ENCODE measurements at places on chromosomes 5 and 9. TPM values are rescaled to one million over a fixed set of nuclear protein-coding genes. Genes with fewer than 3 reads are reported as not detected.
A peak's percentile ranks its signal among the peaks of the same experiment; 100 is the strongest.

DNA sequence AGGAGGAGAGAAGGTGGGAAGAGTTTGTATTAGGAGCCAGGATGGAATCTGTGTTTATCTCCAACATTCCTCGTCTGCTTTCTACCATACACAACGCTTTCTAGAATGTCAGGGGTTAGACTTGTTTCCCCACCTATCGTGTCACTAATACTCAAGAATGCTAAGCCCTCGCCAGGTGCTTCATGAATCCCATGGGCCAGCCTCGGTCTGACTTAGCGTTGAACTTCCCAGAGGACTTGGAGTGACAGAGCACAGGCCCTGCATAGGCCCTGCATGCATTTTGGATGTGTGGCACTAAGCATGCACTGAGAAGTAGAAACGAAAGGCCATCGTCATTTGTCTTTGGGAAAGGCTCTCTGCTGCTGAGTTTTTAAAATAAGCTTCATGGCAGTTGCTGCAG is 328.7 kb downstream of the NSG2 start:
- H3K4me1 ChIP-seq: no peaks in the 10 kb centered on the region
- no peak overlapping the region for H3K4me3 ChIP-seq
- no peak for DNase-seq
- H3K27me3 ChIP-seq: no peaks in the 10 kb centered on the region

DNA sequence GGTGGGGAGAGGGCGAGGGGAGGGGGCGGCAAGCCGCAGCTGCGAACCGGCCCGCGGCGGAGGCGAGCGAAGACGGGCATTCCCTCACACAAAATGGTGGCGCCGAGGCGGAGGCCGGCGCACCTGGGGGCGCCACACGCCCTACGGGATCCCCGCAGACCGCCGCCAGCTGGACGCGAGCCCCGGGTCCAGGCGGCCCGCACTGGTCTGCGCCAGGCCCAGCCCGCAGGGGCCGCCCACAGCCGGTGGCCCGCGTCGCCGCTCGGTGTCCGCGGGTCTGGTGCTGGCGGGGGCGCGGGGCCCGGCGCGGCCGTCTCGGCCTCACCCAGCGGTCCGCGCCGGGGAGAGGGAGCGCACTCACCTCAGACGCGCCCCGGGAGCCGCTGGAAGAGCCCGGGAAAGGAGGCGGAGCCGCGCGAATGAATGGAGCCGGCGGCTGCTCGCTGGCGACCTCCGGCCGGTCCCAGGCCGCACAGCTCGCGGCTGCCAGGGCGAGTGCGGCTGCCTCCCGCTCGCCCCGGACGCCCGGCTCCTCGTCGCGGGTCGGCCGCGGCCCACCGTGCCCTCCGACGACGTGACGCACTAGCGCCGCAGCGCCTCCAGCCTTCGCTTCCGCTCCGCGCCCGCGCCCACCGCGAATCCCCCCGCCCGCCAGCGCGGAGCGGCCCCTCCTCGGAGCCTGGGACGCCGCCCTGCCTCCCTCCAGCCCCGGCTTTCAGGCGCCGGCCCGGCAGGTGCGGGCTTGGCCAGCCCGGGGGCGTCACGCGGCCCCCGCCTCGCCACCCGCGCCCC is at the start of gene FAM169A:
Gene FAM169A (minus strand): TSS at position 584 of the 792 bp plus-strand sequence. CDS start 24,711 bp downstream, outside the sequence.
- H3K36me3 ChIP-seq: no peaks in the 10 kb centered on the region
- DNase-seq: peak; percentile 51
- peak within 1 kb of the TSS; percentile 54 for H3K4me3 ChIP-seq
- peaks cover 20% of the 10 kb centered on the region for H3K4me1 ChIP-seq
- H3K27me3 ChIP-seq: peaks cover 46% of the 10 kb centered on the region
- H3K27ac ChIP-seq: peak within 1 kb of the TSS; percentile 62

- peaks cover 15% of the 10 kb centered on the region for H3K4me1 ChIP-seq
- no peaks in the 10 kb centered on the region for H3K27me3 ChIP-seq
- no peak overlapping the region for H3K27ac ChIP-seq
- no peak overlapping the region for H3K4me3 ChIP-seq
- H3K36me3 ChIP-seq: no peaks in the 10 kb centered on the region
- DNase-seq: no peak
These were observed 15.3 kb downstream of the HNRNPH1 start for GRCh38 chr5:179608131-179608581.

DNA sequence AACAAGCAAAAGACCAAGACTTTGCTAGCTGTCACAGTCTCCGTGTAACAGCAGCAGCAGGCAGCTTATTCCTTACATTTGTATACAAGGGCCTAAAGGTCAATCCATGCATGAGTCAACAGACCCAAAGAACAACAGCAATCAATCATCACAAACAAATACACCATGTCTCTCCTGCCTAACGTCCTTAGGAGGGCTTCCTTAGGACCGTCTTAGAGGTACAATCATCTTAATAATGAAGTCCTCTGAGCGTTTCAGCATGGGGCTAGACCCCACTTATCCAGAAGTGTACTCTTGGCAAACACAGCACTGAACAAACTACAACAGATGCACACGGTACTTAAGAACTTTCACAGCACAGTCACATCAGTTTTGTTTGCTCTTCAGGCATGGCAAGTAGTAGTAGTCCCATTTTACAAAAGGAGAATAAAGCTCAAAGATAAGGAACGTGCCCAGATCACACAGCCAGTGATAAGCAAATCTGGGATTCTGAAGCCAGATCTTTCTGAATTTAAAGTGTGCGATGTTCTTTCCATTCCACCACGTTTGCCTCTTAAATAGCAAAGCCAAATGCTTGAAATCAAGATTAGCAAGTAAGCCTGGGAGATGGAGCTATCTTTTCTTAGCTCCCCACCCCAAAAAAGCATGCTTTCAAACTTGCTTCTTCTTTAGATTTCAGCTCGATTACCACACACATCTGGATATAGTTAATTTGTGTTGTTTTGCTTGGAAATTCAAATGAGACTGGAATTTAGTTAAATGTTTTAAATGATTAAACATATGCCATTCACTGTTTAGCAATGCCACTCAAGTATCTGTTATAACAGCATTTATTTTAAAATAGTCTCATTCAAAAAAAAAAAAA is 24.2 kb downstream of the PSMB7 start:
- H3K4me1 ChIP-seq: peaks cover 5% of the 10 kb centered on the region
- DNase-seq: no peak
- no peak overlapping the region for H3K4me3 ChIP-seq
- no peaks in the 10 kb centered on the region for H3K36me3 ChIP-seq
- H3K27me3 ChIP-seq: no peaks in the 10 kb centered on the region
- no peak overlapping the region for H3K27ac ChIP-seq

CNTNAP3B gene
- total RNA-seq: 2.8 TPM

MUSK gene
- not detected for total RNA-seq

Measured in transverse colon (tissue), 4 donors.